ENCODE measurements at places on chromosomes 3 and 15.
A peak's percentile ranks its signal among the peaks of the same experiment; 100 is the strongest.

DNA sequence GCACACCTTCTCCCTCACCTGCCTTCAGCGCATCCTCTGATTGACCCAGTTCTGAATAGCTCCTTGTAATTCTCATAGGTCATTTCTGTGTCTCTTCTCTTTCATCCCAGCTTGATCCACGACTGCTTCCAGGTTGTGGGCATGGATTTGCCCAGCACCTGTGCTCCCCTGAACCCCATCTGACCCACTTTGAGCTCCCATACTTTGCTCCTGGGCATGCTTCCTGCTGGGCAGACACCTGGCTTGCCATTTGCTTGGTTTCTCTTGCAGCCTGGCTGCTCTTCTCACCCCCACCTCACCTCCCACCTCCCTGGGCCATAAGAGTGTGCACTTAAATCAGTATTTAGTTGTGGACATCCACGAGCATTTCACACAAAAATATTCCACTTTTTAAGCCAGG lies 635.5 kb downstream of the TBL1XR1 start:
- no peak for DNase-seq

GRCh38 chr15:45259796-45260195 lies 7.8 kb downstream of the SLC28A2 start:
- DNase-seq = no peak

DNA sequence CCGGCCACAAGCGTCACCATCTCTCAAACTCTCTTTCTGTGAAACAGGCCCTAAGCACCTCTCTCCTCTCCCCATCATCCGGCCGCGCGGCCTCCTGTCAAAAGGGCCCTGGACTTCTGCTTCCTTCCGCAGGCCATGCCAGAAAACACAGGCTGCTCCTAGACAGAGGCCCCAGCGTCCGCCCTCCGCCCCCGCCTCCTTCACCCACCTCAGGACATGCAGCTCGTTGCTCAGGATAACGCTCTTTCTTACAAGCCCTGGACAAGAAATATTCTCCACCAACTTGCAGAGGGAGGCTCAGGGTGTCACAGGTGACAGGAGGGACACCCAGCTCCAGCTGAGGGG lies 212.0 kb downstream of the XXYLT1 start:
- no peak for DNase-seq

DNA sequence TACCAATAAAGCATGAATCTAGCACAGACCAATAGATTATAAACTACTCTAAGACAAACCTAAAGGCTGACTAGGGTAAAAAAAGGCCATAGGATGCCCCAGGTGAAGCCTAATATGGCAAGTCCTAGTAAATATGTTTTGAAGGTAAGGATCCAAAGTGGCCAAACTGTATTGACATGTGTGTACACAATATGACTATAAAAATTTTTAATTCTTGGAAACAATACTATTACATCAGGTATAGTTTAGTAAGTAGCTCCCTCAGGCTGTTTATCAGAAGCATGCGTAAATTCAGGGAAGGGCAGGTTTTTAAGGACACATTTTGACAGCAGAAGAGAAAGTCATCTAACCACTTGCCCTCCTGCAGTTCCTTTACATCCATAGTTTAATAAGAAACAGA lies 18.8 kb downstream of the GNB4 start:
- no peak for DNase-seq

GRCh38 chr3:124878561-124879336 lies 8.4 kb downstream of the ITGB5 start:
- DNase-seq = no peak

DNA sequence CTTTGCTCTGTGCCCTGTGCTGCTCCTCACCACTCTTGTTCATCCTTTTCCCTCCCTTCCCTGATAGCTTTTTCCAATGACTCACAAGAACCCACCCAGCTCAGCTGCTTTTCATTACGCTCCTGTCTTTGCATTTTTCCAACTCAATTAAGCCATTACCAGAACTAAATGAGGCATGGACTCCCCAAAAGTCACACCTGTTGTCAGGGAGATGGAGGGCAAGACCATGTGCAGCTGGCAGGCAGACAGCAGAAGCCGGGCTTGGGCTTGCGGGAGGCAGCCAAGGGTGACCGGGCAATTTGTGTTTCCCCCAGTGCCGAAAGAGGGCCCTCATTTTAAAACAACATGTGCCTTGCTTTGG lies 64.3 kb downstream of the CASR start:
- DNase-seq = no peak

DNA sequence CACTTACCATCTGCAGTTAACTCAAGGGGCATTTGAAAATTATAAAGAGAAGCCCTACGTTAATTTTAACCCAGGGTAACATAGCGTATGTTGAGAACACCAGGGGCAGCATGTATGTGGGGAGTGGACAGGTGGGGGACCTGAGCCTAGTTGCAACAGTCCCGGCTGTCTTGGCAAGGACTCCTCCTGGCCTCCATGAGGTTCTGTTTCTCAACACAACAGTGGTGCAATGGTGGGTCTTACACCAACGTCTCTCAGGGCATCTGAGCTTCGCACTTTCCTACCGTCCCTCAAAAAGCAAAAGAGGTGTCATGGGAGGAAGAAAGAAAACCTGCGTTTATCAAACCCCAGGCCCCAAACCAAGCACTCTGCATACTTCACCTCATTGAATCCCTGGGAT lies 50.6 kb downstream of the MGLL start:
- DNase-seq = no peak

- no peak for DNase-seq
Measured at GRCh38 chr15:77535845-77536244, 96.9 kb downstream of the LINGO1 start.

DNA sequence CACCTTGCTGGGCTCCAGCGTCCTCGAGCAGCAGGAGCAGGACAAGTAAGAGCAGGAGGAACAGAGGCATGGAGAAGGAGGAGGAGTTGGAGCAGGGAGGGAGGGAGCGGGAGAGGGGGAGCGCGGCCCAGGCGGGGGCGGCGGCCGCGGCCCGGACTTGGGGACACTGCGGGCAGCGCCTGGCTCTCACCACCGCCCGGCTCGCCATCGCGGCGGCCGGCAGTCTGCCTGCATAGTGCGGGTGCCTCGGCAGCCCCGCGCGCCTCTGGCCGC lies 440 bp downstream of the DCBLD2 start:
- DNase-seq = peak; percentile 3

DNA sequence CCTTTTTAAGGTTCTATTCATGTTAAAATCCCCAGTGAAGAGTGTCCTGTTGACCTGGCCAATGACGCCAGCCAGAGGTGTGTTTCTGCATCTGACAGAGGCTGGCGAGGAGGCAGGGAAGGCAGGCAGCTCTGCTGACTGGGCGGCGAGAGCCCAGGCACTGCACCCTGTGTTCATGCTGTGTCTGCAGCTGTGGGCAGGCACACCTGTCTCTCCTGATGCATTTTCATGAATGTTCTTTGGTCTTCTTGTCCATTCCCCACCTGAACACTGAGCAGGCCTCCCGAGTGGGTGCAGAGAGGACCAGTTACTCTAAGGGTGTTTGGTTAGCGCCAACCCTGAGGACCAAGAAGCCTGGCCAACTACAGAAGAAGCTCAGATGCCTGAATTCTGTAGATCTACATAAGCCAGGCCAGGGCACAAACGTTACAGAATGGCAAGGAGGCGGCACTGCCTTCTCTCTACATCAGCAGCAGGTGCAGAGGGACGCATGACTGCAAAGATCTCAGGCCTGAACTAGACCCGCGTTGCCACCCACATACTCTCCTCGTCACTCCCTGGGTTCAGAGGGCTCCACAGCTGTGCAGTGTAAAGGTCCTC lies 233.7 kb downstream of the OCA2 start:
- DNase-seq = no peak

- peak; percentile 65 for DNase-seq
Measured at GRCh38 chr15:63348392-63348791, 33.3 kb downstream of the CA12 start.

DNA sequence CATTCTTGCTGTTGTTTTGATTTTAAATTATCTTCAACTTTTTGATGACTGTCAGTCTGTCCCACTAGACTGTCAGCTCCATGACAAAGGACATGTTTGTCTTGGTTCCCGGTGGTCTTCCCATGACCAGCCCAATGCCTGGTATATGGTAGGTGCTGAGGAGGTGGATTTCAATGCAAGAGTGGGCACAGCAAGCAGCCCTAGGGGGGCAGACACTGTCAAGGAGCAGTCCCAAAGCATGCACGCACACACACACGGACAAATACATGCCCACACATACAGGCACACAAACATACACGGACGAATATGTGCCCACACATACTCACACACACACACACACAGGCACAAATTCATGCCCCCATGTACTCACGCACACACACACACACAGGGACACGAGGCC lies 12.0 kb downstream of the KLF15 start:
- DNase-seq = no peak

DNA sequence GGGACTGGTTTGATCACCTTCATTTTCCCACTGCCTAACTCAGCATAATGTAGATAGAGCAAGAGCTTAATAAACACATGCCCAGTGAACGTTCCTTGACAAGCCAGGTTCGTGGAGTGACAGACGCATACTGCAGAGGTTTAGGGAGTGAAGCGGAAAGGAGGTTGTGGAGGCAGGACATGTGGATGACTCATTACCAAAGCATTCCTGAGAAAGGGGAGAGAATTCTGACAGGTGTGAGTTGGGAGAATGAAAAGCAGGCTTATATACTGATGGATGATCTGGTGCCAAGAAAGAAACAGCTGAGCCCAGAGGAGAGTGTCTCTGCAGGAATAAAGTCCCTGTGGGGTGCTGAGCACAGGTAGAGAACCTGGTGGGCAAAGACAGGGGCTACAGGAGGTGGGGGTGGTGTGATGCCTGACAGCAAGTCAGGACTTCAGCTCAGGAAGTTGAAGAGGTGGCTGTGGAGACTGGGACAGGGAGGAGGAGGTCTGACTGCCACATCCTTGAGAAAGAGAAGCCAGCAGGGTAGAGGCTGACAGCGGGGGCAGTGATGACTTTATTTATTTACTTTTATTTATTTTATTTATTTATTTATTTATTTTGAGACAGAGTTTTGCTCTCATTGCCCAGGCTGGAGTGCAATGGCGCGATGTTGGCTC lies 2.4 kb upstream of the RPL29 start:
- DNase-seq = no peak

- no peak for DNase-seq
Measured at GRCh38 chr3:11146773-11147660, 7.3 kb upstream of the HRH1 start.

GRCh38 chr3:172561897-172562640 lies 38.8 kb upstream of the TNFSF10 start:
- DNase-seq = no peak

- no peak for DNase-seq
Measured at GRCh38 chr15:58453931-58454793, 22.4 kb downstream of the LIPC start.

DNA sequence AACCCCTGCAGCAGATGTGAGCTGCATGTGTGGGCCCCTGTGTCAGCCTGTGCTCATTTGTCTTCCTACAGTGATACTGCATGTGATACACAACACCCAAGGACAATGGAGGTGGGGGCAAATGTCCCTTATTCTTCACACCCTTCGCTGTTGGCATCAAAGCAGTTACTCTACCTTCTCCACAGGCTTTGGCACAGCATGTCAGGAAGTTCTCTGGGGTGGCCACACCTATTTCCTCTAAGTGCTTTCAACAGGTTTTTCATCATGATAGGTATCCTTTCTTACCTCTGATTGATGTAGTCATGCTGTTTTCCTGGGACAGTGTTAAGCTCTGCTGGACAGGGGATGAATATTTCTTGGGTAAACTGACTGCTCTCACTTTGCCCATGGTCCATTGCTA lies 29.5 kb downstream of the ZNF662 start:
- DNase-seq = no peak

- DNase-seq = no peak
Measured at GRCh38 chr3:179948740-179949139, 88.0 kb downstream of the PEX5L start.

GRCh38 chr15:68687136-68687735 lies 108.4 kb downstream of the CORO2B start:
- DNase-seq = no peak

DNA sequence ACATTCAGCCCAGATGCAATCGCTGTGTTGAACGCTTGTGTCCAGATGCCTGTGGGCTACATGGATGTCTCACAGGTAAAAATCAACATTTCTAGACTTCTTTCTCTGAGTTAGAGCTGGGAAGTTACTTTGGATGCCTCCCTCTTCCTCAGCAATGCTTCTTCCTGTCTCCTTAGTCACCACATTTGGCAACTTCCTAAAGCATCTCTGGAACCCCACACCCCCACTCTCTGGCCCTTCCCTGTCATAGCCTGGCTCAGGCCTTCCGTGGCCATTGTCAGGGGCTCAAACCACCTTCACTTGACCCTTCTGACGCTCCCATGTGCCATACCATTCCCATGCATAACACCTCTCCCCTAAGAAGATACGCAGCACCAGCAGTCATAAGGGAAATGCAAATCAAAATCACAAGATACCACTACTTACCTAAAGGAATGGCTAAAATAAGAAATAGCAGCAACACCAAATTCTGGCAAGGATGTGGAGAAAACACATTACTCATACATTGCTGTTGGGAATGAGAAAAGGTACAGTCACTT lies 21.6 kb upstream of the RGMA start:
- no peak for DNase-seq

DNA sequence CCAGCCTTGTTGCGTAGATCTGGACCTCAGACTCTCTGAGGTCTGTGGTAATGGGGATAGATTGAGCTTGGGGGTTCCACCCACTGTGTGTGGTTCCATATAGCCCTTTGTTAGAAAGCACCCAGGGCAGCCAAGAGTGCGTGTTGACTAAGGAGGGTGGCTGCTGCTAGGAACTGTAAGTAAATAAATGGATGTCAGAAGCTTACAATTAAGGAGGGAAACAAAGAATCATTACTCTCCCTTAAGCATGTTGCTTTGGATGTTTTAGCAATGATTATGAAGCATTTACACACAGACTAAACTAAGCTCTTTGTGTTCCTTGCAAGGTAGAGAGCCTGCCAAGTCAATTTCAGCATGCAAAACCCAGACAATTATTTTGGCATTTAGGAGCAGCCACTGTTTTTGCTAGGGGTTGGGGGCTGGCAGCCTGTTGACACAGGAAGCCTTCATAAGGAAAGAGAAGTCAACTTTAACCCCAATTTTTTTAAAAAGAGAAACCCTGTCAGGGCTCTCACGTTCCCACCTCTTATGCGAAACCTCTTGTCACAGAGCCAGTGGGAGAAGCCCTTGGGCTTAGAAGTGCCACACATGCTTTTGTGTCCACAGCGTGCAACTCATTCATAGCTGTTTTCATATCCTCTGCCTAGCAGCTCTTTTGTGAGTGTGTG lies 127.8 kb downstream of the CMSS1 start:
- DNase-seq = no peak

DNA sequence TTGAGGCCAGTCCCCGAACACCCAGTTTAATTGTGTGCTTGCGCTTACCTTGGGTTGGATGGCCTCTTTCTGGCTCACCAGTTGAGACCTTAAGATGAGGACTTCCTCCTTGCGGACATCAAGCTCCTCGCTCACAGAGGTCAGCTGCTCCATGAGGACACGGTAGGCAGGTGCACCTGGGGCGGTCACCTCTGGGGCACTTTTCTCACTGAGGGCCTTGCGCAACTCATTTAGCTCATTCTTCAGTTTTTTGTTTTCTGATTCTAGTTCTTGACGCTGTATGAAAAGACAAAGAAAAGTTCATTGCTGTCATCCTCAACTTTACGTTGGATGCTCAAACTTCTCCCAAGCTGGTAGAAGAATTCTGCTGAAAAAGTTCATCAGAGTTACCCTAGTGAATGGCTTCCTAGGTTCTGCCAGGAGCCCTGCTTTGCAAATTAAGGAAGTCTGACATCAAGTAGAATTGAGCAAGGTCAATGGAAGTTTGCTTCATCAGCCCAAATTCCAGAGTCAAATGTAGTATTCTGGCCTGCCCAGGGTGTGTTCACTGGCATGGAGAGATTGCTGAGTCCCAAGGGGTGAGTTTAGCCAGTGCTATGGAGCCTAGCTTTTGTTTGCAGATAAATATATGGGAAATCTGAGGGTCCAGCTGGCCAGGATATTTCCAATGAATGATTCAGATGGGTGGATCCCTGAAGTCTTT lies 55.8 kb upstream of the MYO5C start:
- no peak for DNase-seq

Measured in amygdala (tissue), 56 donors.